ENCODE measurements at places on chromosomes 5 and 9.

GRCh38 chr5:64318175-64318574, 152.5 kb downstream of the RNF180 start:
- DNase-seq: no peak

DNA sequence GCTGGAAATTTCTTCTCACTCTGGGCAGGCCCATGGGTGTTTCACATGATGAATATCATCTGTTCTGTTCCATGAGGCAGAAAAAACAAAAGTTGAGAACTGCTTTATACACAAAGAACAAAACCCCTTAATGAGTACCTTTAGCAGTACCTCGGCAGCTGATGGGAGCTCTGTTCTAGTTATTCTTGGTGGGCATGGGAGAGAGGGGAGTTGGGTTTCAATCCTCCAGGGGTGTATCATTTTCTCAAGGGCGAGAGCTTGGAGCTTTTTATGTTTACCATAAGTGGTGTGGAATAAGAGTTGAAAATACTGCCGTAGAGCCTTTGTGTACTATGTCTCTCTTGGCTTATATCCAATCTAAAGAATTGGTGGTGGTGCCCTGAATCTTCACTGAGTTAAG, 103.3 kb upstream of the ZNF608 start:
- no peak for DNase-seq

- DNase-seq: no peak
These were observed 665.0 kb upstream of the RGMB start for GRCh38 chr5:98108497-98108896.

DNA sequence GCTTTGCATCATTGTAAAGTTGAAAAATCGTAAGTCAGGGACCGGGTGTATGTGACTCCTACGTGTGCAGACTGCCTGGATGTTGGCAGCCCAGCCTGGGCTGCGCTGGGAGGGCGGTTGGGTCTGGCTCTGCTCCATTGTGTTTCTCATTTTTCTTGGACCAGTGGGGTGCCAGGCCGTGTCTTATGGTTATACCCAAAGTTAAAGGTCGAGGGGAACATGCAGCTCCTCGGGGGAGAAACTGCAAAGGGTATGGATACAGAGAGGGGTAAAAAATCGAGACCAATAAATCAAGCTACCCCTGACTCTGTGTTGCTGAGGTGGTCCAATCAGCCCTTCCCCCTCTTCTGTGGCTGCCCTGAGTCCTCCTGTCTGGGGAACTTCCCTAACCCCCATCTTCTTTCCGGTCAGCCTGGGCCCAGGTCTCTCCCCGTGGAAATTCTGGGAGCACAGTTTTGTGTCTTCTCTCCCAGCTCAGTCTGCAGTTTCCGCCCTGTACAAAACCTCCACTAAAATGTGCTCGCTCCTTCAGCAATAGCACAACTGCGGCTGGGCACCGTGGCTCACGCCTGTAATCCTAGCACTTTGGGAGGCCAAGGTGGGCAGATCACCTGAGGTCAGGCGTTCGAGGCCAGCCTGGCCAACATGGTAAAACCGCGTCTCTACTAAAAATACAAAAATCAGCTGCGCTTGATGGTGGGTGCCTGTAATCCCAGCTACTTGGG, 34.1 kb upstream of the UNC5A start:
- no peak for DNase-seq

DNA sequence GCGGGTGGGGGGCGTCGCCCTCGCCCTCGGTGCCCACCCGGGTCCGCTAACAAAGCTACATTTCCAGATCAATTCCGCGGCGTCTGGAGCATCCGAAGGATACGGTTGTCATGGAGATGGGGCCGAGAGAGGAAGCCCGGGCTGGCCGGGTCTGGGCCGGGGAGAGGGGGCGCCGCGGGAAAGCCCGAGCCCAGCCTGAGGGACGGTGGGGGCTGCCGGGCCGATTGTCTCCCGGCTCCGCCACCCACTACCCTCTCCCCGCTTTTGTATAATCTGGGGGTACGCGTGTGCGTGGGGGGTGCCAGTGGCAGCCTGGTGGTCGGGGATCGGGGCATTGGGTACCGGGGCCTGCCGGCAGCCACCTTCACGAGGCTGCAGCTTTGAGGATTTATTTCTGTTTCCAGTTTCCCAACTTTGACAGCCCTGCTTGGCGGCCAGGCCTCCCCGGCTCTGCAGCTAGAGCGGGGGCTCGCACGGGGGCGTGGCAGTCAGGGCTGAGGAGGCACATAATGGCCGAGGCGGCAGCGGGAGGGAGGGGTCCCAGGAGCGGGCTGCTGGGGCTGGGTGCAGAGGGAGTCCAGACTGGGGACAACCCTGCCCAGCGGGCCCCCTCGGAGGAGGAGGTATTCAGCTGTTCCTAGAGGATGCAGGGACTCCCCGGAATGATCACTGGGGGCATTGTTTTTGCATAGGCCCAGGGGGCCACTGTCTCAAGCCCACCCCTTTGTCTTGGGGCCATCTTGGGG, 626 bp downstream of the PSD2 start:
- no peak for DNase-seq

DNA sequence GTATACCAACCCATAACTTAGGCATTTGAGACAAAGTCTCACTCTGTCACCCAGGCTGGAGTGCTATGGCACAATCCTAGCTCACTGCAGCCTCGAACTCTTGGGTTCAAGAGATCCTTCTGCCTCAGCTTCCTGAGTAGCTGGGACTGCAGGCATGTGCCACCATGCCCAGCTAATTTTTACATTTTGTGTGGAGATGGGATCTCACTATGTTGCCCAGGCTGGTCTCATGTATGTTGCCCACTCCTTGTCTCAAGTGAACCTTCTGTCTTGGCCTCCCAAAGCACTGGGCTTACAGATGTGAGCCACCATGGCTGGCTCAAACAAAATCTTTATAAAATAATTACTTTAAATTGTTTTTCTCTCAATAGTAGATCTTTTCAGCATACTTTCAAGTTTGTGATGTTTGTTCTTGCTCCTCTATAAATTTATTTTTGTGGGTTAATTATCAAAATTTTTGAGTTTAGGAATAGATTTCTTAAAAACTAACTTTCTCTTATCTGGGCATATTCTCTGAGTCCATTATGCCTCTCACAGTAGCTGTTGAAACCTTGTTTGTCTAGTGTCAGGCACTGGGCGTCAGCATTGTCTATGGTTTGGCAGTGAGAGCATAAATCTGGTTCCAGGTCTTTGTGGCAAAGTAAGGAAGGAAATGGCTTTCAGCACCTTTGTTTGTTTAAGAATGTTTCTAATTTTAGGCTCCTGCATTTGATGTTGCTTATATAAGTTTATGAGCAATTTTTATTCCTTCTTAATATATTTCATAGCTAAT, 38.7 kb downstream of the NLN start:
- peak; percentile 39 for DNase-seq

- DNase-seq: no peak
These were observed 90.8 kb downstream of the TMEM167A start for GRCh38 chr5:82986404-82986803.

- DNase-seq: no peak
These were observed 23.8 kb upstream of the PHF19 start for GRCh38 chr9:120900824-120901223.

- peak; percentile 44 for DNase-seq
These were observed 4.0 kb downstream of the CXXC5 start for GRCh38 chr5:139651853-139652787.

- DNase-seq: no peak
These were observed 3.4 kb upstream of the GRPEL2 start for GRCh38 chr5:149341876-149342275.

DNA sequence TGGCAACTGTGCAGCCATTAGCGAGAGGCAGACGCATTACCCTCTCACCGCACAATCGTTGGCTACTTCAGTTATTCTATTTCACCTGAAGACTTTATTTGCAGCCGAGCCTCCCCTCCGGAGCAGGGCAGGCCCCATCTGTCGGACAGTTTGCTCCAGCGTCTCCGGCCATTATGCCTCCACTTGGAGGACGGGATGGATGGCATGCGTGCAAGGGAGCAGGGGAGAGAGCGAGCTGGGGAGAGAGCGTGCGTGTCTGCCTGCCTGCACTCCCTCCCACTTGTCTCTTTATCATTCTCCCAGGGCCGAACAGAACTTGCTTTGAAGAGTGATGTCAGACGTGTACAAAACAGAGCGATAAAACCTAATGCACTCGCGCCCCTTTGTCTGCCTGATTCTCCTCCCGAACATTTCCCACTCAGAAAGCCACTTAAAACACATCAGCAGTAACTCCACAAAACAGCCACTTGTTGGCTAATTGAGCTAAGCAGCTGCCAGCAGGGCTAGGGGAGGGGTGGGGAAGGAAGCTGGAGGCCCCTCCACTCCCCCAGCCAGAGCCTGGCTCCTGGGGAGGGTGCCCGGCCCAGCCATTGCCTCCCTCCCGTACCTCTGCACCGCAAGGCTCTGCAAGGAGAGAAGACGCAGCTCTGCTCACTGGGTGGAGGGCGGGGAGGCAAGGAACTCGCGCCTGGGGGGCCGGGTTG, 43.4 kb upstream of the FUBP3 start:
- no peak for DNase-seq

GRCh38 chr5:110768138-110768860, 29.5 kb downstream of the SLC25A46 start:
- DNase-seq: no peak

DNA sequence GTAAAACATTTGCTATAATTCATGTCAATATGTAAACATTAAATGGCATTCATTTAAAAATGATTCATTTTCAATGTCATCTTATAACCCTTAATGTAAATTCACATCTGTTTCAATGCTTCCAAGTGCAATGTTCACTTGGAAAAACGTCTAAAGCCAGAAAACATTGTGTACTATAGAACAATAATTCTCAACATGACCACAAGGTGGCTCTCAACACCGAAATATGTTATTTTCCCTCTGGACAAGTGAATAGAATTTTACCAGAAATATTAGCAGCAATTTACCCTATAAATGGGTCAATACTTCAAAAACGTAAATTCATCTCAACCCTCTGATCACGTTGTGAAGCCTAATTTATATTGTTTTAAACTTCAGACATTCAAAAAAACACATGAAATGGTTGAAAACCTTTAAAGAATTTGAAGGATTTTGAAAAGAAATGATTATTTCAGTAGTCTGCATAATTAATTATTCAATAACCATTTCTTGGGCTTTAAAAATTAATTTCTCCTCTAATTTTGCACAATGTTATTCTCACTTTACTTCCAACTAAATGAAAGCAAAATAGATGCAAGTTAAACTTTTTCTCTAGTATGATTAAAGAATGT, 11.0 kb downstream of the CDH10 start:
- no peak for DNase-seq

GRCh38 chr5:157345067-157345466, 79.1 kb downstream of the CYFIP2 start:
- no peak for DNase-seq

- no peak for DNase-seq
These were observed 342.6 kb upstream of the CCNH start for GRCh38 chr5:87755360-87755759.

DNA sequence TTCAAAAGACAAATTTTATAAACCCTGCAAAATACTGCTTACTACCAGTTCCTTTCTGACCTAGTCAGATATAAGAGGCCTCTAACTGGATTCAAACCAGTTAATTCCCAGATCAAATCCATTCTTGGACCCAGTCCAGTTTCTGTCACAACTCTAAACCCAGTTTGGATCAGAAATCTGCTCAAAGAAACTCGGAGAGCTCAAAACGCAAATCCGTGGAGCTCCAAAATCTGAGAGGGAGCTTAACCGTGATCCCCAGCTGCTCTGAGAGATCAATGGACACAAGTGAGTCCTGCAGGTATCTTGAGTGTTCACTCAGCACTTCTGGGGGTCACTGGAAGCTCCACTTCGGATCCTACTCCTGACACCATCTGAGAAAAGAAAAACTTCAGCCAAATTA, 348.1 kb upstream of the PTGER4 start:
- no peak for DNase-seq

- DNase-seq: no peak
These were observed 47.2 kb upstream of the TTC23L start for GRCh38 chr5:34791761-34792244.

GRCh38 chr5:68429510-68429909, 214.0 kb downstream of the PIK3R1 start:
- no peak for DNase-seq

GRCh38 chr9:119283078-119283794, 86.0 kb downstream of the BRINP1 start:
- DNase-seq: no peak

DNA sequence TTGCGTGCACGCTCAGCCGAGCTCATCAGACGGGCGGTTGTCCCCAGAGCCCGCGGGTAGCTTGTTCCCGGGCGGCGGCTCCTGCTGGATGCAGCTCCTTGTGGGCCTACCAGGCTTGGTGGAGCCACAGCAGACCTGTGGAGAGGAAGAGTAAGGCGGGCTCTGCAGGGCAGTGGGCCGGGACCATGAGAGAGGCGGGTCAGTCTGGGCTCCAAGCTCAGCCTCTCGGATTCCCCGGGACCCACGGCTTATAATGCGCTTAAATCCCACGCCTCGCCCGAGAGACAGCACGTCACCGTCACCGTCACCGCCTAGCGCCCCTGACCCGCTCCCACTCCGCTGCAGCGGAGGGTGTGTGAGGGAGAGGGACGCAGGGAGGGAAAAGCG, 1.9 kb upstream of the ANKRD18A start:
- peak; percentile 9 for DNase-seq

DNA sequence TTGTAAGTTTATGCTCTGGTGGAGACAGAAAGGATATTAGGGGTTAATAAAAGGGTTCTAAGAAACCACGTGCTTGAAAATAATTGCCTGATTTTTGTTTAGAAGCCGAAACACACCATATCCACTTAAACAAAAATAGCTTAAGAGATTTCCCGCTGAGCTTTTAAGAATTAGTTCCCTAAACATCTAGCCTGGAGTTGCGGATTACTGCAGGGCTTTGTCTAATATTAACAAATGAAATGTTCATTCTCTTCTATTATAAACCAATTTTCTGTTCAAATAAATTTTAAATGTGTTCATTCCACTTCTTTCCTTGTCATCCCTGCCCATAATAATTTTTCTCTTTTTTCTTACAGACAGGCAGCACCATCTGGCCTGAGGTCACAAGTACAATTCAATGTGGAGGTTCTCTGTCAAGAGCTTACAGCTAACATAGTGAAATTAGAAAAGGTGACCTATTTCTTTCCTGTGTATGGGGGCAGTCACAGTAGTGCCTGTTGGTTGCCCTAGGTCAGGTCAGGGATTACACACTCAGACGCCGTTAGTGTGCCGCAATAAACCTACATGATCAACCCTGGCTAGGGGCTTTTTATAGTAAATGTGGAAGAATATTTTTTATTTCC, 65.3 kb downstream of the GRAMD2B start:
- DNase-seq: no peak

DNA sequence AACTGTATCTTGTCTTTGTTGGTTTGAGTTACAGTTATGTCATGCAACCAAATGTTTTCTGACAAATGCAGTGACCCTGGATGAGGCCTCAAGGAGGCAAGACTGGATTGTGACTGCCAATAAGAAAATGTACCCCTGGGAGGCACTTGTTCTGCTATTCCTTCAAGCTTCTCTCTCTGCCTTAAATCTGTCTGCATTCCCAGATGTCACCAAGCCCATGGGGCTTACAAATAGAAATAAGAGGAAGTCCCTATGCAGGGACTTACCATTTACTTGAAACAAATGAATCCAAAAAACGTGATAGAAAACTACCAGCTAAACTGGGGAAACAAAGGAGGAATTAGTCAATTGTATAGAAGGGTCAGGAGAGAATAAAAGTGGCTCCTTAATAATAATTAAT, 8.2 kb upstream of the PARP8 start:
- DNase-seq: no peak

- peak; percentile 23 for DNase-seq
These were observed 22.1 kb upstream of the NDST1 start for GRCh38 chr5:150485693-150486401.

- no peak for DNase-seq
These were observed 33.5 kb upstream of the HSPB3 start for GRCh38 chr5:54421976-54422375.

All from stimulated activated CD4-positive, alpha-beta T cell treated with anti-CD3 and anti-CD28 coated beads, Interleukin-4, amount 100 ng/mL, for 24 hours (primary cell).